ENCODE measurements at places on chromosomes 5 and 9.

GRCh38 chr5:174329738-174330137 lies 284.2 kb downstream of the NSG2 start:
- DNase-seq, result no peak

DNA sequence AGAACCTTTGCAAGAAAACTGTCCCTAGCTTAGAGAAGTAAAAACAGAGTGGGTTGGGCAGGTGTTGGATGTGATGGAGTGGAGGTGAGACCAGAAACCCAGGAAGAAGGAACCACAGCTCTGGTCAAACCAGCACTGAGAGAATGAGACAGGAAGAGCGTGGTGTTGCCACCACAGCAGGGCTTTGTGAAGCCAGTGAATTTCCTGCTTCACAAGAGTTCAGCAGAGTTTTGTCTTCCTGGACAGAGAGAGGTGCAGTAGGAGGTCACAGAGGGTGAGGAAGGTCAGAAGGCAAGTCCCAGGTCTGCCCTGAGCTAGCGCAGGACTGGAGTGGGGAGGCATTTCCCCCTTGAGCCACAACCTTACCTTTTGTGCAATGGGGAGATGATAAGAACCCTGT lies 2306.2 kb upstream of the ACO1 start:
- no peak for DNase-seq

GRCh38 chr9:89524963-89525362 lies 27.1 kb upstream of the SEMA4D start:
- no peak for DNase-seq

GRCh38 chr5:55055183-55055582 lies 31.1 kb downstream of the GZMK start:
- DNase-seq, result no peak

DNA sequence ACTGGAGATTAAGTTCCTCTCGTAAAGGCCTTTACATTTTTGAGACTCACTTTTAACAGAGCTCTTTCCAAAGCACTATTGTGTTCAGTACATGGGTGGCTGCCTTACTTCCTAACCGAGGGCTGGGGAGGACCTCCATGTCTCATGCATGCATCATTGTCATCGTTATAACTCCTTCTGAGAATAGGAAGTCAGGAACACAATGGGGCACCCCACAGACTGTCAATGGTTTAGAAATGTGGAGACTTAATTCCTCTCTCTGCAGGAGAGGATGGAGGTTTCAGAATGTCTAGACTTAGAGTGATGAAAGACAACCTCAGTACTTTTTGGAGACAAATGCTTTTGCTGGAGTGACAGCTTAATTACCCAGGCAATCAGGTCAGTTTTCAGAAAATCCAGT lies 83.9 kb downstream of the PRLR start:
- DNase-seq, result peak; percentile 40

DNA sequence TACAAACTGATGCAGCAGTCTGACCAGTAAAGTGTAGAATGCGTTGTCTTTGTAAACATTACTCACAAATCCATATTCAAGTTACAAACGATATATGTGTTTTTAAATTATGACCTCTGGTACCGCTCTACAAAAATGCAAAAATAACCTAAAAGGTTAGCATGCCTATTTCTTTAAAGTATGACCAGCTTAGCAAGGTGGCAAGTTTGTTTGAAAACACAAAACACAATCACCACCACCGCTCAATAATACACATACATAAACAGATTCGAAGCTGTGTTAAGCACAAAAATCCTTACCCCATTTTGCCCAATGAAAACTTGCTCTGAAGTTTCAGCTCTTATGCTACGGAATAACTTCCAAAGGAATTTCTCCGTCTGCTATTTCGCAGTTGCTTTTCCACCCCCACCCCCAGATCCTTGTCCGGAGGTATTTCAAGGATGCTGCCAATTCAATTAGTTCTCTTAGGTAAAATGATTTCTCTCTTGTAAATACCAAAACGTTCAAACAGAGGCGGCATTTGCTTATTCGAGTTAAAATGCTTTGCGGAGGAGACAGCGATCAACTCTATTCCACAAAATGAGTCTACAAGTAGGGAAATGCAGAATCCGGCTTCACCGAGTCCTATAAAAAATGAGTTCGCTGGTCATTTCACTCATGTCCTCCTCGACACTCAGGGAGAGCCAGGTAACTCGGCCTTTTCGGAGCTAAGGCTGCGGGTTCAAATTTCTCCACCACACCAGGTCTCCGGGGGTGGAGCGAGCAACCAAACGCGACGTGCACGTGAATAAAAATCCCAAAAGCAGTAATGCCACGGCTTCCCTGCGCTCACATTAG lies 1.2 kb downstream of the HOMER1 start:
- no peak for DNase-seq

- DNase-seq, result no peak
Measured at GRCh38 chr9:122076117-122076516, 17.0 kb downstream of the TTLL11 start.

DNA sequence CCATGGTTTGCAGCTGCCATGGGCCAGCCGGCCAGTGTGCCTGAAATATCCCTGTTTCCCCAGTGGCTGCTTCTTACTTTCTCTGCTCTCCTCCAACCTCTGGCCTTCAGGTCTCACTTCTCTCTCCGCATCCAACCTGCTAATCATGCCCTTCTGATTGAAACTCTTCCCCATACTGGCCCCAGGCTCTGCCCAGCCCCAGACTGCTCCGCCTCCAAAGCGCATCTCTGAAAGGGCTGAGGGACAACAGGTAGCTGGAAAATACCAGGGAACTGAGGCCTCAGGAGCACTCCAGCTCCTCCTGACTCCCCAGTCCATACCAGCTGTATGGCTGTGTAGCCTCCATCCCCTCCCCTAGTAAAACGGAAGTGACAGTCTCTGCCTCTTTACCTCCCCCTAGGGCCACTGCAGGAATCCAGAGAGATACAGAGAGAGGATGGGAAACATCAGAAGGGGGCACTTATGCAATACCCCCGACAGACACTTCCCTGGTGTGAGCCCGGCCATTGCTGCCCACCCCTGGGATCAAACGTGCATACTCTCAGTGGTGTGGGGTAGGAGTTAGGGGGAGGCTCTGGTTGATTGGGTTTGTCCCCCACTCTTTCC lies 34.2 kb downstream of the PAX5 start:
- no peak for DNase-seq

DNA sequence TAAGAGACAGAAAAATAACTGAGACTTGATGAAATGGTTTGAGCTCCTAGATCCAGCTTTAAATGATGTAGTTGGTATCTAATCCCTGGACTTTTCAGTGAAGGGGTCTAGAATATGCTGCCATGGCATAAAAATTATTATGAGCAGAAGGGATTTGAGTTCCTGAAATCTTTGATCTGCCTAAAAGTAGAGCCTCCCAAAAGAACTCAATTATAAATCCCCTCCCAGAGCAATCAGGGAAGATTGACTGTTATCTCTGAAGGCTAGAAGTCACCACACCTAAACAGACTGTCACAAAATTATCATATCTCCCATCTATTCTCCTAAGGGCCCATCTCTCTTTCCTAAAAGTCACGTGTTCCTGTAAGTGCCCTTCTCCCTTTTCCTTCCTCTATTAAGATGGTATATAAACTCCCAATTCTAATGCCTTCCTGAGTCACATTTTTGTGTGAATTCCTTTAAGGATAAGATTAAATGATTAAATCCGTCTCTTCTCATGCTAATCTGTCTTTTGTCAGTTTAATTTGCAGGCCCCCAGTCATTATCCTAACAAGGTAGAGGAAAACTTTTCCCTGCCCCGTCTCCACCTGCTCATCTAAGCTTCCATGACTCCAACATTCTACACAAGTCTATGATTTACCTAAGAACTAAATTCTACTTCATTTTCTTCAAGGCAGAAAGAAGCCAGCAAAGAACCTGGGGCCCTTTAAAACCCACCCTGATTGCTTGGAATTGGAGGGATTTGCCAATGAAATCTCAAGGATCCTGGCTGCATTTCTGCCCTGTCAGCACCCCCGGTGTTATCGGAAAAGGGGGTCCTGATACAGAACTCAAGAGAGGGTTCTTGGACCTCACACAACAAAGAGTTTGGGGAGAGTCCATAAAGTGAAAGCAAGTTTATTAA lies 47.1 kb upstream of the PWWP2A start:
- peak; percentile 74 for DNase-seq

GRCh38 chr5:43730832-43731342 lies 127.9 kb downstream of the NNT start:
- DNase-seq, result no peak

GRCh38 chr9:38700695-38701094 lies 19.2 kb downstream of the FAM240B start:
- DNase-seq, result no peak

GRCh38 chr5:142466195-142466971 lies 141.6 kb upstream of the SPRY4 start:
- no peak for DNase-seq

GRCh38 chr5:41370482-41370881 lies 139.9 kb downstream of the PLCXD3 start:
- no peak for DNase-seq

DNA sequence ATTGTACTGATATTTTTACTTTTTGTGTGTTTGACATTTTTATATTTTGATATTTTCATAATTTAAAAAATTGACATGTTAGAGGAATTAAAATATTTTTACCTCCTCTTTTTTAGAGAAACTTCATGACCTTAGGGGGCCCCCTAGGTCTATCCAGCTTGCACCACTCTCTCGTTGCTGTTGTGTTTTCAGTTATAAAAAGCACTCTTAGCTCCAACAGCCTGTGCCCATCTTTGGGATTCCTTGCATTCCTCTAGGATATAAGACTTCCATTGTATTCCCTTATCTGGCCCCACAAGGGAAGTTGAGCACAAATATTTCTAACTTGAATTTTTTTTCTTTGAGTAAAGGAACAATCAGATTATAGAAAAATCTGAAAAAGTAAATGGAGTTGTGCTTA lies 245.3 kb downstream of the SH3GL2 start:
- DNase-seq, result no peak

GRCh38 chr5:167614294-167615021 lies 677.0 kb upstream of the WWC1 start:
- no peak for DNase-seq

DNA sequence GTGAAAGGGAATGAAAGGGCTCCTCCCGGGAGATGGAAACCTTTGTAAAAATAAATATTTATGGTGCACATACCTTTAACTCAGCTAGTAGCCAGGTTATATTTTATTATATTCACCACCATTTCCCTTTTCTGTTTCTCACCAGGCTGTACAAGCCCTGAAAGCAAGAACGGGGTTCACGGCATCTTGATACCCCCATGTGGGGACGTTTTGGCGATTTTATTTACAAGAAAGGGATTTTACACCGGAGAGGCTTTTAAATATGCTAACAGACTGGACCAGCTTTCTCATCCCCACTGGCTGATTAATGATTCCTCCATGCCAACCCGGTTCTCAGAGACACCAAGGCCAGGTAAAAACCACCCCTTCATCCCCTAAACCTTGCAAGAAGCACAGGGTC lies 19.2 kb downstream of the IL12B start:
- no peak for DNase-seq

DNA sequence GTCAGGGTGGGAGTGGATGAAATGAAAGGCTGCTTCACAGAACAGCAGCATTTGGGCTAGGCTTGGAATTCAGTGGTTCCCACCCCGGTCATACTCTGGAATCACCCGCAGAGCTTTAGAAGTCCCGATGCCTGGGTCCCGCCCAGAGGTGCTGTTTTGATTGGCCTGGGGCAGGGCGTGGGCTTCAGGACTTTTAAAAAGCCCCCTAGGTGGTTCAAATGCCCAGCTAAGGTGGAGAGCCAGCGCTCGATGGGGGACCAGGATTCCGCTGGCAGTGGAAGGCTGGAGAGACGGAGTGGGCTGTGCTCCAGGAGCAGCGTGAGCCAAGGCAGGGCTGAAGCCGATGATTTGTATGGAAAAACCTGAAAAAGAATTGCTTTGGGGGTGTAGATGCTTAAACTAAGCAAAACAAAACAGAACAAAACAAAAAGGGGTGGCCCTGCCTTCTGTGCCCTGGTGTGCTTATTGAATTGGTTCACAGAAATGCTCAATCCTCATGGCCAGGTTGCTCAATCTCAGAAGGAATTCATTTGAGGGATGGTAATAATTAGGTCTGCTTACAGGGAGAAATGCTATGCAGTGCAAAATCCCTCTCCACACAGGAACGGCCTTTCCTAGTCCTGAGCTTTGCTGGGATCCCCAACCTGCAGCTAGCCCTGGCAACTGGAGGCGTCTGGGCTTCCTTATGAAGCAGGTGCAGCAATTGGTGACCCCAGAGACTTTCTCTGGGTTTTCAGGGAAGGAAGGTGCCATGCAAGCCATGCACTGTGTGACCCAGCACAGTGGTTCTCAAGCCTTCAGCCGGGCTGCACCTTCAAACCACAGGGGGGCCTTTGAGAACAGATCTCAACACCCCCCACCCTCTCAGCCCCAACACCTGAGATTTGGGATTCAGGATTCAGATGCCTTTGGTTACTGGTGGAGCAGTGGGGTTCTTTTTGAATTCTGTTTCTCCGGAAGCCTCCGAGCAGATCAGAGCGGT lies 174.0 kb upstream of the ZNF618 start:
- DNase-seq, result no peak

GRCh38 chr5:8906303-8906967 lies 639.4 kb downstream of the SEMA5A start:
- DNase-seq, result no peak

DNA sequence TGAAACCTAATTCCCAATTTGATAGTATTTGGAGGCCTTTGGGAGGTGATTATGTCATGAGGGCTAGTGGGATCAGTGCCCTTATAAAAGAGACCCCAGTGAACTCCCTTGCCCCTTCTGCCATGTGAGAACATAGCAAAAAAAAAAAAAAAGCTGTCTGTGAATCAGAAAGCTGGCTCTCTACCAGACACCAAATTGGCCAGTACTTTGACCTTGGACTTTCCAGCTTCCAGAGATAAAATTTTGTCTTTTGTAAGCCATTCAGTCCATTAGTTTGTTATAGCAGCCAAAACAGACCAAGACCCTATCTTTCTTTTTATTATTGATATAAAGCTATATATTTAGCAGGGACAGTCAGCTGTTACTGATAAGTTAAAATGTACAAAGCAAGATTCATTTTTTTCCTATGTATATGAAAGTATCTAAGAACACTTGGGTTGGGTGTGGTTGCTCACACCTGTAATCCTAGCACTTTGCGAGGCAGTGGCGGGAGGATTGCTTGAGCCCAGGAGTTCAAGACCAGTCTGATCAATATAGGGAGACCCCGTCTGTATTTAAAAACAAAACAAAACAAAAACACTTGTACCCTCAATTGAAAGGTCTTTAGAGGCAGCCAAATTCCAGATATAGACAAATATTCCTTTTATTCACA lies 8.1 kb upstream of the C5orf24 start:
- no peak for DNase-seq

- no peak for DNase-seq
Measured at GRCh38 chr5:91007251-91007650, 375.9 kb downstream of the ARRDC3 start.

Data from NT2/D1 (cell line).